ENCODE measurements at places on chromosomes 16 and 17.
A peak's percentile ranks its signal among the peaks of the same experiment; 100 is the strongest.

DNA sequence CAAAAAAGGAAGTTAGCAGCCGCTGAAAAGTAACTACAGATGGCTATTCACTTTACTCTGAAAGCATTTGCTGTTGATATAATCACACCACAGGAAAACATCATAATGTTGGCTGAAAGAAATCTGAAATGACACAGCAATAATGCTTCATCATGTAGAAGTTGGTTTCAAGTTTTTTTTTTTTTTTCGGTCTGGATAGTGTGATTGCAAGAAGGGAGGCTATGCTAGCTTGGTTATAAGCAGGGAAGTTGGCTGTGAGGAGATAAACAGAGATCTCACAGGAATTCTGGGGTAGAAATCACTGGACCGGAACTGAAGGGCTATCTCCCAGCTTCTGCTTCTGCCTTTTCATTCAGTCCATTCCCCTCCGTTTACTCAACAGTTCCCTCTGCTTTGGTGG is 57.9 kb downstream of the MYO1D start:
- no peak for DNase-seq

DNA sequence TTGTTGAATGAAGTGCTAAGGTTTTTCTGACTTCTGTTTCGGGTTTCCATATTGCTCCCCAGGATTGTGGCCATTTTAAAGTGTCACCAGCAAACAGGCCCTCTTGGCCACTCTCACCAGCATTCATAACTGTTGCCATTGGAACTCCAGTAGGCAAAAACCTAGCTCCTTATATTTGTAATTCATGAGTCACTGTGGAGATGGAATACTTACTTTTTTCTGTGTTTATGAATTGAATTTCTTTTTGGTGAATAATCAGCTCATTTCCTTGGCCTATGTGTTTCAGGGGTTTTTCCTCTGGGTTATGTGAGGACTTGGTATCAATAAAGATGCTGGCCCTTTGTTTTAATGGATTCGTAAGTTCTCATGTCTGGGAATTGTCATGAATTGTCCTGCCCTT is 255.1 kb downstream of the SNX29 start:
- DNase-seq, result no peak

- DNase-seq, result no peak
These were observed 15.0 kb downstream of the KIAA0513 start for GRCh38 chr16:85042606-85043005.

GRCh38 chr16:78102865-78103264 is 3.4 kb downstream of the WWOX start:
- DNase-seq, result no peak

DNA sequence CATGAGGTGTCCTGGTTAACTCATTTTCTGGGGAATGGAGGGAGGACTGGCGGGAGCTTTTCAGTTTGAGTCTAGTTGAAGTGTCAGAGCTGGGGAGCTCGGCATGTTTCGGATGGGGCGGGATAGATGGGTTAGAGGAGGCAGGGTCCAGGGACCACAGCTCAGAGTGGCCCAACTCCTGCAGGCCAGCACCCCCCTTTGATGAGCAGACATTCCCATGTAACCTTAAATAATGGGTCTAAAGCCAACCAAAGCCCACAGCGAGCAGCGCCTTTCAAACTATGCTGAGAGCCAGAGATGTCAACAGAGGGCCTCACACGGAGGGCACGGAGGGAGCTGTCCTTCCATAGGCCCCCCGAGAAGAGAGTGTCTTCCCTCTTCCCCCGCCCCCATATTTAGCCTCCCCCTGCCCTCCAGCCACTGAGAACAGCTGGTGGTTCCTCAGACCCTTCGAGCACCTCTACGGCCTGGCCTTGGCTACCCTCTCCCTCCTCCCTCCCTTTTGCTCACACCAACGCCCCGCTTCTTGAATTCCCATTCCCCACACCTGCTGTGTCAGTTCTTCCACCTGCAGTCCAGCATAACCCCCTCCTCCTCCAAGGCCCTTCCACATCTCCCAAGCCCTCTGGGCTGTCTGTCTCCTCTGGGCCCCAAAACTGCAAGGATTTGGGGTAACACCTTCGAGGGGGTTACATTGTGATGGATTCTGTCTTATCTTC is 21.8 kb downstream of the RAB11FIP4 start:
- DNase-seq, result no peak

GRCh38 chr16:72182976-72183375 is 11.0 kb upstream of the PMFBP1 start:
- no peak for DNase-seq

GRCh38 chr16:23333831-23334456 is 31.8 kb downstream of the SCNN1B start:
- DNase-seq, result no peak

DNA sequence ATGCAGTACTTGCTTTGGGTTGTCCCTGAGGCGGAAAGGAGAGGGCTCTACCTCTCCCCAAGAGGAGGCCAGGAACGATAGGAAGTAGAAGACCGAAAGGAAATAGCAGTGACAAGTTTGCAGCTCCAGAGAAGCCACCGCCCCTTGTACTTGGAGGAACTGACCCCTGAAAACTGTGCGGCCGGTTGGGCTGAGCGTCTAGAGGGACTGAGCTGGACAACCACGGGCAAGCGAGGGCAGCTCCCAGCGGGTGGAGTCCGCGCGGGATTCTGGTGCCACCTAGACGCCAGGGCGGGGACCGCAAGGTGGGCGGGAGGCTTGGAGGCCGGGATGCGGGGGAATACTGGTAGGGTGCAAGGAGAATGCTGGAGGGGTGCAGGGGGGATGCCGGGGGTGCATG is 1.3 kb upstream of the SLC6A4 start:
- peak; percentile 26 for DNase-seq

- no peak for DNase-seq
These were observed 39.1 kb downstream of the HOXB1 start for GRCh38 chr17:48491527-48492273.

- DNase-seq, result no peak
These were observed 9.3 kb downstream of the CHD9 start for GRCh38 chr16:53064081-53064578.

DNA sequence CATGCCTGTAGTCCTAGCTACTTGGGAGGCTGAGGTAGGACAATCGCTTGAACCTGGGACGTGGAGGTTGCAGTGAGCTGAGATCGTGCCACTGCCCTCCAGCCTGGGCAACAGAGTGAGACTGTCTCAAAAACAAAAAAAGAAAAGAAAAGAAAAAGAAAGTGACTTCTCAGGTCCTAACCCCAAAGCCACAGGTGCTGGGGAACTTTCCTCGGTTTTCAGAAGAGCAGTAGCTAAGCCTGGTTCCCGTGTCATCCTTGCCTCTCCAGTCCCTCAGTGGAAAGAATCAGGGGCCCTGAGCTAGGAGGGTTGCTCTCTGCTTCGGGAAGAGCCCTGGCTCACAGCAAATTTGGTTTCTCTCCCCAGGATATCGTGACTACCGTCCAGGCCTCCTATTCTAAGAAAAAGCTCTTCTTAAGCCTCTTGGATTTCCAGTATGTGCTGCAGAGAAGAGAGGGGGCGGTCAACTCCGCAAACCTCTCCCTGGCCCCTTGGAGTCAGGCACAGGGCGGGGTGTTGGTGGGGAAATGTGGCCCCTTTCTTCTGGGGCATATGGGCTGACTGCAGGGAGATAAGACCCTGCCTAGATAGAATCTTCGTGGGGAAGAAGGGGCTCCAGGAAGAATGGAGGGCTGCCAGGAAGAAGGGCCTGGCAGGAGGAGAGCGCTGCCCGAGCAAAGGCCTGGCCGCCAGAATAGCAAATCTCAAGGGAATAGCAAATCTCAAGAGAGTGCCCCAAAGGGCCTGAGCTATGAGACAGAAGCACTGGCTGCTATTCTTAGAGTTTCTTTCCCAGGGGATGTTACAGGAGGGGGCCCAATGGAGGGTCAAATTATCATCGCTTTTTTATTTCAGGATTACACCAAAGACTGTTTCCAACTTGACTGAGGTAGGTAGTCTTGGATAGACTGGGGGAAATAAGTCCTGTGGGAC is 8.3 kb upstream of the NLRC5 start:
- DNase-seq, result no peak

DNA sequence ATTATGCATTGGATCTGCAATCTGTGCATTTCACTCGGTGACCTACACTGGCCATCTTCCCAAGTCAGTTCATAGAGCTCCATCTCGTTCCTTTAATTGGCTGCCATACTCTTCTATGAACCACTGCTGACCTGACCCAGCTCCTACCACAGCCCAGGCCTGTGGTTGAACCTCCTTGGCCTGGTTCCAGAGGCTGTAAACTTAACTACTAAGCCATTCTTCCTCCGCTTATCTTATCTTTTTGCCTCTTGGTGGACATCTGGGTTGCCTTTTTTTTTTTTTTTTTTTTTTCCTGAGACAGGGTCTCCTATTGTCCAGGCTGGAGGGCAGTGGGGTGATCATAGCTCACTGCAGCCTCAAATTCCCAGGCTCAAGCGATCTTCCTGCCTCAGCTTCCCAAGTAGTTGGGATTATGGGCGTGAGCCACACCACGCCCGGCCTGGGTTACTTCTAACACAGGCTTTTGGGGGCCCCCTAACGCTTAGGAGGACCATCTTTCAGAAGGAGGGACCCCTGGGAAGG is 18.3 kb downstream of the COQ7 start:
- DNase-seq, result no peak

GRCh38 chr17:80633207-80633606 is 88.6 kb downstream of the RPTOR start:
- no peak for DNase-seq

- DNase-seq, result no peak
These were observed 163.7 kb downstream of the MSI2 start for GRCh38 chr17:57419940-57420550.

GRCh38 chr17:44916781-44917241 is 1.5 kb upstream of the GFAP start:
- DNase-seq, result peak; percentile 43
